ENCODE measurements at places on chromosomes 1 and 21.

DNA sequence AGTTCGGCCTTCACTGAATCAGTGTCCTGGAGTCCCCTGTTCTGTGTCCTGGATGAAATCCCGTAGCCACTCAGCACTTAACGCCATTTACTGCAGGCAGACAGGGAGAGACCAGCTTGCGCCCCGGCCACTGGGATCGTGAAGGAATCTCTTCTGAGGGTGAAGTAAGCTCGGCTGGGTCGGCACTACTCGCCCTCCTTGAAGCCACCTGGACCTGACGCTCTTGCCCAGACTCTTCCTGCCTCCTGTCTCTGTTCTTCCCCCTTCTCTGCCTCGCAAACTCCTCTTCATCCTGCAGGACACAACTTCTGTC lies 99.9 kb upstream of the ZBTB40 start:
- DNase-seq, result no peak

DNA sequence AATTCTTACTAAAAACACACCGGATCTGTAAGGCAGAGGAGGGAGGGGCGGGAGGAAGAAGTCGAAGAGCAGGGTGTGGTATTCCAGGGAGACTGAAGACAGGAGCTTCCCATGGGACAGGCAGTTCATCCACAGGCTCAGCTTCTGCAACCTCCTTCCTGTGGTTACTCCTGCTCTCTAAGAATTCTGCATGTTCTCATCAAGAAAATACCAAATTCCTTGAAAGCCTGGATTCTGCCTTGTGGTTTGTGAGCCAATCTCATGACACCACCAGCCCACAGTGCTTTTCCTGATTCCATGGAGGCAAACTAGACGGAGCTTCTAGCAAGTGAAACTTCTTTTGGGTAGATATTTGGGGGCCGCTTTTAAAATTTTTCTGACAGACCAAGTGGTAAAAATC lies 1.1 kb upstream of the ST6GALNAC3 start:
- no peak for DNase-seq

GRCh38 chr1:154348429-154349076 lies 23.2 kb downstream of the ATP8B2 start:
- DNase-seq, result no peak

DNA sequence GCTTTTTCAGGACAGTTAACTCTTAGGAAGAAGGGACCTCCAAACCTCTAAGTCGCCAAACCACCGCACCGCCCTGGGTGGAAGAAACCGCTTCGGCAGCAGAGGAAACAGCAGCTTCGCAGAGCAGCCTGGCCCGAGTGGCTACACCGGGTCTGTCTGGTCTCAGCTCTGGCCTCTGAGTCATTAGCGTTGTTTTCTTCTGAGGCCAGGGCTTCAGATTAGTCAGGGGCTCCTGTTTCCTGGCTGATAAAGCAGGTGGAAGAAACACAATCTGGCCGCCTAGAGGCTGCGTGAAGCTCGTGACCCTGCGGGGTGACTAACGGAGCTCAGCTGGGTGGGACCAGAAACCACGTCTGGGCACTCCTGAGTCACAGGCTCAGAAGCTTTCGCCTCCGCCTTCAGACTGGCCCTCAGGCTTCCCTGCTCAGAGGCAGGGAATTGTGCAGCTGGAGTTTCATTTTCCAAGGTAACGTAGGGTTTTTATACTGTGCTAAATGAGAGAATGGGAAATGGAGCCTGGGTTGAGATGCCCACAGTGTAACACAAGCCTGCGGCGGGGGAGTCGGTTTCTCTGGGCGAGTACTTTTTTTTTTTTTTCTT lies 44.9 kb downstream of the CHAF1B start:
- DNase-seq, result no peak

GRCh38 chr1:246532519-246532918 lies 25.4 kb upstream of the SMYD3 start:
- no peak for DNase-seq

DNA sequence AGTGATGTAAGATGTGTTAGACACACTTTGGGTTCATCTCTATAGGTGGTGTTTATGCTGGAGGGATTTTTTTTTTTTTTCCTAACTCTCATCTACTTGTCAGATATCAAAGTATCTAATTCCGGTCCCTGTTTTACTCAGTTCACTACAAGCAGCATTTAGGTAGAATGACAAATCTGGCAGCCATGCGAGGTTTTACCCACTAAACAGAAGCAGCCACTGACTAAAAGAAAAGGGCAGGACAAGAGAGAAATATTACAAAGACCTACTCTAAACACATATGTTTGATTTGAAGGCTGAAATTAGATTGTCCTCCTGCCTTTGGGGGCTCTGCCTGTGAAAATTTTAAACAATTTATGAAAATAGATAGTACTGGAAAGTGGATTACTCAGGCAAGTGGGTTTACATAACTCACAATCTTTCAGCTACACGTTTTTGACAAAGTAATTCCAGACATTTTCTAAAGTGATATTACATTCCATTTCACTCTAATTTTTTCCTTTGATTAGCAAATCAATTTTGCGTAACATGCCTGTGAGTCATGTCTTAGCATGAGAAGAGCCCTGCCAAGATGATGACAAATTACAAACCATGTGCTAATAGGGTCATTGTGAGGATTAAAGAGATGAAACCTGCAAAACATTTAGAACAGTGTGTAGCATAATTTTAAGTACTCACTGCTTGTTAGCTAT lies 172.6 kb downstream of the PLA2G4A start:
- DNase-seq, result no peak

DNA sequence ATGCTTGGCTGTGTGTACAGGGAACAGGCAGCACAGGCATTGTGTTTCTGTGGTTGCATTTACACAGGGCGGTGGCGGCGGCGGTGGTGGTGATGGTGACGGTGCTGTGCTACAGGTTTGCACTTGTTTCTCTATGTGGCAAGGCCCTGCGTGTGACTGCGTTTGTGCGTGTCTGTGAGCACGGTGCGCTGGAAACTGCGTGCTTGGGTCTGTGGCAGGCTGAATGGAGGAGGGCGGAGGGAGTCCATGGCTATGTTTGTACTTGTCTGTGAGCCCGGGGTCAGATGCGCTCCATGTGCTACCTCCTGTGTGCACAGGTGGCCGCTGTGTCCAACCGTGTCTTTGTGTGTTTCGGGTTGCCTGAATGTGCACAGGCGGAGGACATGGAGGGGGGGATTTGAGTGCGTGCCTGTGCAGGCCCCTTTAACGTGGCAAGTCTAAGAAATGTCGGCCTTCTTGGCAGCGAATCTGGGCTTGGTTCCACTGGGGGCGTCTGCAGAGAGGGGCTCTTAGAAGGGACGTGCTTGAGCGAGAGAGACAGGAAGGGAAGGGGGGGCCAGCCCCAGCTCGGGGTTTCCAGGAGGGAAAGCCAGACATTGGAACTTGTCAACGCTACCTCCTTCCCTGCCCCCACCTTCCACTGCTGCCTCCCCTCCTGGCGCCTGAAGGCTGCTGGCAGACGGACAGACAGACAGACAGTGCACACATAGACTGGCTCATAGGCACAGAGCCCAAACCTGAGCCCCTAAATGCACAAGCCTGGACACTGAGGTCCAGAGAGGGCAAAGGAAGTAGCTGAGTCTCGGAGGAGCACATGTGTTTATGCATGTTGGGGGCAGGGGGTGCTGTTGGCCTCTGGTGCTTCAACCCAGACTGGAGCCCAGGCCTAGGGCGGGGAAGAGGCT lies 32.7 kb upstream of the WASF2 start:
- DNase-seq, result peak; percentile 51

DNA sequence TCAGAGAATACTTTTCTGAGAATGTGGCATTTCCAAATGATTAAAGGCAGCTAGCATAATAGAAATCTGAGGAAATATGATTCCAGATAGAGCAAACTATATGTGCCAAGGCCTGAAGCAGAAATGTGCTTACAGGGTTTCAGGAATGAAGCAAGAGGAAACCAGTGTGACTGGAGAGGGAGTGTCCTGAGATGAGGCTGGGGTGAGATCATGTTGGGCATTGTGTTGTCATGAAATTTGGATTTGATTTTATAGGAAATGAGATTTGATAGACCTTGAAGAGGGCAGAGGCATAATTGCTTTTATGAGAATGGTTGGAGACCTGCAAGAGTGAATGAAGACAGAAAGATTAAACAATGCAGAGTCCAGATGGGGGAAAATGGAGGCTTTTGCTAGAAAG lies 338.1 kb upstream of the SNX7 start:
- no peak for DNase-seq

DNA sequence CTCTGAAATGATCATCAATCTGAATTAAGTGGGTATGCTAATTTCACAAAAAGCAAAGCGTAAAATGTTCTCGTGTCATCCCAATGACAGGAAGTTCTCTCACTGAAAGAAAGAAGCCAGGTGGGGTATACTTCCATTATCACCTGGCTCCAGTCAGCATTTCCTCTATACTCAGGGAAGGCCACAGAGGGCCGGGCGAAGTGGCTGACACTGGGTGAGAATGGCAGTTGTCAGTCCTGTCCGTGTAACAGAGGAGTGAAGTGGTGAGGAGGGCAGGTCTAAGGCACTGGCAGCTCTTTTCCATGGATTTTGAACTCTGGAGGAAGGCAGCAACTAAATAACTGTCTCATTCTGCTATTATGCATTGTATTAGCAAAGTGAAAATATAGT lies 60.4 kb downstream of the CAPN2 start:
- no peak for DNase-seq

- DNase-seq, result no peak
These were observed 35.6 kb downstream of the STUM start for GRCh38 chr1:226584164-226584563.

GRCh38 chr1:30451532-30452125 lies 271.8 kb downstream of the MATN1 start:
- DNase-seq, result no peak

- DNase-seq, result no peak
These were observed 159.6 kb upstream of the FGGY start for GRCh38 chr1:59137276-59137615.

DNA sequence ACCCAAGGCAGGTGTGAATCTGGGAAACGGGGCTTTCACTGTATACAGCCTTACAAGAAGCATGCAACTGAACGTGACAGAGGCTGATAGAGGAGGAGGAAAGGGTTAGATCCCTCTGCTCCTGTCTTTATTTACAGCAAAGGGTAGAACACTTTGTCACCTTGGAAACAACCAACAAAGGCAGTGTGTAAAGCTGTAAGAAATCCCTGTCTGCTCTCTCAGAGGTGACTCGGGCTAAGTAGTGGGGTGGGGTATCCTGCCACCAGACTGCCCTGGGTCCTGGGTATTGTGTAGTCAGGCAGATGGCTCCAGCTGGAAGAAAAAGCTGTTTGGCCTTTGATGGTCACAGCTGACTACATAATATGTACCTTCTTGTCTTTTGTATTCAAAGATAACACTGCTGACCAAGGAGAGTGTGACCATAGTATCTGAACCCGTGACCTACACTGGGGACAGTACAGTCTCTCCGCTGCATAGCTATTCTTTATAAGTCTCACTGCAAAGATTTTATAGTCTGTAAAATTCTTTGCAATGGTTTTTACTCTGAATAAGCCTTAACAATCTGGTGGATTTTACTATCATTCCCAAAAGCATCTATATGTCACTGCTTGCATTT lies 22.1 kb upstream of the POU2F1 start:
- peak; percentile 86 for DNase-seq

GRCh38 chr1:7454052-7454815 lies 316.9 kb upstream of the VAMP3 start:
- no peak for DNase-seq

DNA sequence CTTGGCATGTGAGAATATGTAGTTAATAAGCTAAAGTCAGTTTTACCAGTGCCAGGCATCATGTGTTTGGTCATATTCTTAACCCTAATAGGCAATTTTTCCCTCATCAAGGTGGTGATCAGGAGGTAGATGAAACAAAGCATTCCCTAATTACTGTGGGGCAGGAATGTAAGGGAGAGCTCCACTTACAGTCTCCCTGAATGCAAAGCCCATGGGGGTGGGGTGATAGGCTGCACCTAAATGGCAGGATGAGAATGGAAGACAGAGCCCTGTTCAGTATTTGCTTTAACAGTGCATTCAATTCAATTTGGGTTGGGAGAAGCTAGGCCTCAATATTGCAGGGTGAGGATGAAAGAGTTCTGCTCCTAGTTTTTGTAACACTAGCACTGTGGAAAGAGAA lies 23.4 kb downstream of the ZNF678 start:
- DNase-seq, result no peak

- DNase-seq, result no peak
These were observed 23.2 kb downstream of the TRIT1 start for GRCh38 chr1:39859859-39860812.

DNA sequence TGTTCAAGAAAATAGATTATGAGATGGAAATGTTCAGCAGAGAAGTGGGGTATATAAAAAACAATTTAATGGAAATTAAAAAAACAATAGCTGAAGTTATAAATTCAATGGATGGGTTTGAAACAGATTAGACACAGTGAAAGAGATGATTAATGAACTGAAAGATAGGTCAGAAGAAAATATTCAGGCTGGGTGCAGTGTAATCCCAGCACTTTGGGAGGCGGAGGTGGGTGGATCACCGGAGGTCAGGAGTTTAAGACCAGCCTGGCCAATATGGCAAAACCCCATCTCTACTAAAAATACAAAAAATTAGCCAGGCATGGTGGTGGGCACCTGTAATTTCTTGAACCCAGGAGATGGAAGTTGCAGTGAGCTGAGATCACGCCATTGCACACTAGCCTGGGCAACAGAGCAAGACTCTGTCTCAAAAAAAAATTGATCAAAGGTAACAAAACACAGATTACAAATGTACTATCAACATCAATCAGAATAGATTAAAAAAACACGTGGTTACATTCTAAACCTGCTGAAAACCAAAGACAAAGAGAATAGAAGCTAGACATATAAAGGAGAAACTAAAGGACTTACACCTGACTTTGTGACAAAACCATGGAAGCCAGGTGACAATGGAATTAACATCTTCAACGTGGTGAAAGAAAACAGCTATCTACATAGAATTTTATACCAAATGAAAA lies 4.8 kb upstream of the SUMO3 start:
- DNase-seq, result no peak

DNA sequence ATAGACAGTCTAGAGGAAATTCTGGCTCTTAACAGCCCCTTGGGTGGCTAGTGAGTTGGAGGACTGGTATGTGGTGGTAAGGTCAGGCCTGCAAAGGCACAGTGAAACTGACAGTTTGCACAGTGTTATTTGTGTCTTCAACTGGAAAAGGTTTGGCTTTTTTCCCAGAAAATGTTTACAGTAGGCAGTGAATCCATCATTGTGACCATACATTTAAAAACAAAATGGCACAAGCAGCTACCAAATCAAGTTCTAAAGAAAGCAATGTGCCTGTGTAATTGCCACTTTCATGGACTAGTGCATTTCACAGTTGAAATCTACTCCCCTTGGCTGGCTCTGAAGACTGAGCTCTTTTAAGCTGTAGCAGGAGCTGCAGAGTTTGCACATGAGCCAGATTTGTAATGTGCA lies 24.8 kb downstream of the ATPAF1 start:
- DNase-seq, result peak; percentile 76

All from NCI-H748 treated with DMSO at 0.1 percent for 48 hours (cell line).